ENCODE measurements at places on chromosomes 16 and 17.

- no peak for DNase-seq
Observed at GRCh38 chr16:2415085-2415484, 14.2 kb upstream of the CCNF start.

GRCh38 chr17:78840530-78840779, 159 bp downstream of the USP36 start:
- no peak for DNase-seq

DNA sequence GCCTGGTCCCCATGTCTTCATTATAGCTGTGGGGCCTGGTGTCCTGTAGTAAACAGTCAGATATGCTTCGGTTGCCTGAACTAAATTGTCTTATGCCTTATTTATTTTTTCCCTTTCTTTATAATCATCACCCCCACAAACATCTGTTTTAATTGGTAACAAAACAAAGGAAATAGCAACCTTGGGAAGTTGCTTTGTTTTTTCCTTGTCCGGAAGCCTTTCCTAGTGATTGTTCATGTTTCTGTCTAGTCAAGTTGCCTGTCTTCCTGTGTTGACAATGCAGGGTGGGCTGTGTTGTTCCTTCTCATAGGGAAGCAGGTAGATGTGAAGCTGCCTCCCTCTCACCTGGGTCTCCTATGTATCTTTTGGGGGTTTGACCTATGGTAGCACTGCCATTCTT, 16.7 kb downstream of the PGS1 start:
- no peak for DNase-seq

DNA sequence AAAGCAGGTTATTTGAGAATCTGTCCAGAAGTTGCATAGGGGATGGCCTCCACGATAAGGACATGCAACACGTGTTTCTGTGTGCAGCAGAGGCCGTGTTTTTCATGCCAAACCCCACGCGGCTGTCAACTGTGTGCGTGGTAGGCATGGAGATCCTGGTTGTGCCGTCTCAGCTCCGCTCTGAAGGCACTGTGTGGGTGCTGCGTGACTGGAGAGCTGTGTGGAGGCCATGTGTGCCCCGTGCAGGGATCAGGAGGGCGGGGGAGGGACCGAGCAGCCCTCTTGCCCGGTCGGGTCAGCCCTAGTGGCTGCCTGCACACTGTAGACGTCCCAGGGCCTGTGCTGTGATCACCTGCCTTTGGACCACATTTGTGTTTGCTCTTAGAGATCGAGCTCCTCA, 74.5 kb downstream of the SEC14L1 start:
- no peak for DNase-seq

- no peak for DNase-seq
Observed at GRCh38 chr17:13568582-13569397, 32.9 kb downstream of the HS3ST3A1 start.

DNA sequence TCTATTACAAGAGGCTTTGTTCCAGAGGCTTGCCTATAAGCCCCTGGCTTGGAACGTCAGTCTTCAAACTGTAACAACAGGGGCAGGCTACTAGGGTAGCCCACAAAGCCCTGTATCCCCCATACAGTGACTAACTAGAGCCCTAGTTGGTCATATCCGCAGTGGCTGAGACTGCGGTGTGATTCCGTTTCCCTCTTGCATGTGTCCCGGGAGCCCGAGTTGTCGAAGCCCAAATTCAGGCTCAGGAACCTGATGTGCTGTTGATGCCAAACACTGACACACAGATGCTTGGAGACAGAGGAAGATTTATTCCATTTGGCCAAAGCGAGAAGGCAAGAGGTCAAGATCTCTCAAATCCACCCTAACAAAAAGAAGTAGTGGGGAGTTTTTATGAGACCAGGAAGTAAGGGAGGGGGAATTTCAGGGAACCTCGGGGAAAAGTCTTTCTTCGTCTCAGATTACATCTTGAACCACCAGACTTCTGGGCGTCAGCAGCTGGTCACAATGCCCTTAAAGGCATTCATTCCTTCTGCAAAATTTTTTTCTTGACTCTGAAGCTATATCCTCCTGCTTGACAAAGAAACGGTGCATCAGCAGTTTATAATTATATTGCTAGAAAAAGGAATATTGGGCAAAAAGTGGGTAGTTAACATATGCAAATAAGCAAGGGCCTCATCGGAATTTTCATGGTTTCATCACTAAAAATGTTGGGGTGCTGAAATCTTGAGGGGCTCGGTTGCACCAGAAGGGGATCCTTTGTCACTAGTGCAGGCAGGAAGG, 879 bp downstream of the SLFN5 start:
- peak; percentile 71 for DNase-seq

DNA sequence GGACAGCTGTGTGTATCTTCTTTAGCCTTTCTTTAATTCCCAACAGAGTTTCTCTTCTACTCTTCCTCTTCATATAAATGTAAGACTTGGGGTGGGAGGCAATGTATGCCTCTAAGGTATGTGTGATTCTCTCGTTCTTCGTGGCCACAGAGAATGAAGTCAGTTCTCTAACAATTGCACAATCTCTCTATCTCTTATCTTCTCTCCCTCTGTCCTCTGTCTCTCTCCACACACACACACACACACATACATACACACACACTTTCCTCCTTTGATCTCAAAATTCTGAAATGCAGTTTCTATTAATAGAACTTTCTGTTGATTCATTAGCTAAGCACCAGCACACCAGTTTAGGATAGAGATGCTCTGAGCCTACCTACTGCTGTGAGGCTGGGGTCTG, 615.7 kb upstream of the SALL1 start:
- DNase-seq = no peak

- peak; percentile 44 for DNase-seq
Observed at GRCh38 chr17:83053739-83054451, 25.5 kb upstream of the METRNL start.

DNA sequence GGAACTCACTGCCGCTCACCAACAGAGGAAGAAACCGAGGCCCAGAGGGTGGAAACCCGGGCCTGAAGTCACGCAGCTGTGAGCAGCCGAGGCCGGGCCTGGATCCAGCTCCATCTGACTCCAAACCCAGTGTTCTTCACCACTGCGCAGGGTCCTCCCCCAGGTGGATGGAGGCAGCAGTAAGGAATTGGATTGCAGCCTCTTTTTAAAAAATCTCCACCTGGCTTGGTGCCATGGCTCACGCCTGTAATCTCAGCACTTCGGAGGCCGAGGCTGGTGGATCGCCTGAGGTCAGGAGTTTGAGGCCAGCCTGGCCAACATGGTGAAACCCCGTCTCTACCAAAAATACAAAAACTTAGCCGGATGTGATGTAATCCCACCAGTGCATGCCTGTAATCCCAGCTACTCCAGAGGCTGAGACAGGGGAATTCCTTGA, 177.2 kb downstream of the FOXL1 start:
- DNase-seq = no peak

- DNase-seq = no peak
Observed at GRCh38 chr16:9885467-9885866, 296.8 kb downstream of the GRIN2A start.

GRCh38 chr17:55434721-55435120, 13.1 kb upstream of the MMD start:
- peak; percentile 36 for DNase-seq

DNA sequence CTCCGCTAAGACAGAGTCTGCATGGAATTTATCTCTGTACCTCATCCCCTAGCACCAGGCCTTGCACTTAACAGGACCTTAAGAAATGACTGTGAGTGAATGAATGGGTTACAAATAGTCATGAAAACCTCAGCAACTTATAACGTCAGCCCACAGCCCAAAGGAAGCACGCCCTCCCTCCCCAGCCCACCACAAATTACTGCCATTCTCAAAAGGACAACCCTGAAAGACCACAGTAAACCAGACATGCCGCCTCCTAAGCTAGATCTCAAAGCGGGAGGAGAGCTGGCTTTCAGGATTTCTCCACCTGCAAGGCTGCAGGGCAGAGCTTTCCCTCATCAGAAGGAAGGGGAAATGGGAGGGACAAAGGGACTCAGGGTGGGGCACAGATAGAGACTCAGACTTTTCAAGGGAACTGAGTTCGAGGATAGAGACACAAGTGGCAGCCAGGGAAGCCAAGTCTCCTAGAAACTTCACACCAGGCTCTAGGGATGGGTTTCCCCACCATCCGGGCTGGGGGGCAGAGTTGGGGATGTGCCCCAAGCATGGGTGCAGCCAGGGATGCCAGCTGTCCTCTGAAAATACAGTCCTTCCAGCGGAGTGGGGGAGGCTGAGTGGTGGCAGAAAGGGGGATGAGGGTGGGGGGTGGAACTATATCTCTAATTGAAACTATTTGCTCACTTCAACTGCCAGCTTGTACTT, 56.7 kb downstream of the PLXDC1 start:
- peak; percentile 14 for DNase-seq

DNA sequence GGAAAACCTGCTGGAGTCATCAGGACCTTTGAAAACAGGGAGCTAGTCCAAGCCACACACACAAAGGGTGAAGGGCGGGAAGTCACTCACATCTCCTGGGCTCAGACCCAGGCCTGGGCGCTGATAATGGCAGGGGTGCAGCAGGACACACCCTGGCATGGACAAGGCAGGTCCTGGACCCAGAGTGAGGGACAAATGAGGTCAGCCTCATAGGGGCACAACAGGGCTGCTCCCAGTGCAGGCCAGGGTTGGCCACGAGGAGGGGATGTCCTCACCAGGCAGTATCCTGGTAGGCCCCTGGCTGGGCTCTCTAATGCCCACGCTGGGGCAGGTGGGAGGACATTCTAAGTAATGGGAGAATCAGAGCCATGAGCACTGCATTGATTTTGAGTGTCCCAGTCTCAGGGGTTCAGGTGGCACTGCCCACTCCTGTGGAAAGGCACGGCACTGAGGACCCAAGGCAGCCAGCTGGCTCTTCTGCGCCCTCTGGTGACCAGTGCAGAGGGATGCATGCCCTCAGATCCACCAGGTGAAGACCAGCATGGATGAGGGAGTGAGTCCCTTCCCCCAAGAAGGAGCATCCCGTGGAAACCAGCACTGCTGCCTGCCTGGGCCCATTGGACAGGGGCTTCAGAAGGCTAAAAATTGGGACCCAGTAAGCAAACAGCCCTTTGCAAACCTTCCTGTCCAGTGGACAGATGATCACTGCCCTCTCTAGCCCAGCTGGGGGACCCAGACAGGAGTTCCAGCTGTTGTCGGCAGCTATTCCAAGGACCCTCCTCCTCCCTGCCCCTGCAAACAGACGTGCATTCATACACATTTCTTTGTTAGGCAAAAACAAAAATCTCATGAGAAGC, 23.4 kb upstream of the SREBF1 start:
- DNase-seq = peak; percentile 79

DNA sequence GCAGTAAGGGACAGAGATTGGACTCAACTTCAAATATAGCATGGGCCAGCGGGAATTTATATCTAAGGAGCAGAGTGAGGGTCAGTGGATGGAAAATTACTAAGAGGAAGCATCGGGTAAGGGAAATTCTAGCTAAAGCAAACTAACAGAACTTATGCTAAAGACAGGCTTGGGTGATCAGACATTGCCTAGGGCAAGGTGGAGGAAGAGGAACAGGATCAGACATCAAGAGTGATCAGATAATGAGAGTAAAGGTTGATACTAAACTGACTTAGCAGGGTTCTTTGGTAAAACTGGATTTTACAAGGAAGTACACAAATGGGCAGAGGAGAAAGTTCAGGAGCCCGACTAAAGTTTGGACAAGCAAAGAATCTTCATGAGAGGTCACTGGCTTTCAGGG, 86.3 kb upstream of the TOM1L1 start:
- no peak for DNase-seq

DNA sequence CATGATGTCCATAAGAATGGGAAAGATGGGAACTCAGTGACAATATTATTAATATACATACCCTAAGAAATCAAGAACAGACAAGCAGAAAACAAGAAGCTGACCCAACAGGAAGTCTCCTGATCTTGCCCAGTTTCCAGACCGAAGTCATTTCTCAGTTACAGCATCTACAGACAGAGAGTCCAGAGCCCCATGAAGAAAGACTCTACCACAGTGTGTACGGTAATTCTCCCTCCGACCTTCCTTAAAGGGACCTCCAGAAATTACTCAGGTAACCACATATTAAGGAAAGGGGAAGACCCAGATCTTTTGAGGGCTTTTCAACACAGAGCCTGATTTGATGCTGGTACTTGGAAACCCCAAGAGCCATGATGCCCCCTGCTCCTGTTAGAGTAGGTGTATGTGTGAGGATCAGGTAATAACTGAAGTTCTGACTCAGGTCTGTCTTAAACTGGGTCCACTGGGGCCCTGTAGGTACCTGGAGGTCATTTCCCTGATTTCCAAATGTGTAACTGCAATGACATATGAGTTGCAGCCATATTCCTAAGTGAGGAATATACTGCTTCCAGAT, 132.4 kb downstream of the ABCA8 start:
- no peak for DNase-seq

DNA sequence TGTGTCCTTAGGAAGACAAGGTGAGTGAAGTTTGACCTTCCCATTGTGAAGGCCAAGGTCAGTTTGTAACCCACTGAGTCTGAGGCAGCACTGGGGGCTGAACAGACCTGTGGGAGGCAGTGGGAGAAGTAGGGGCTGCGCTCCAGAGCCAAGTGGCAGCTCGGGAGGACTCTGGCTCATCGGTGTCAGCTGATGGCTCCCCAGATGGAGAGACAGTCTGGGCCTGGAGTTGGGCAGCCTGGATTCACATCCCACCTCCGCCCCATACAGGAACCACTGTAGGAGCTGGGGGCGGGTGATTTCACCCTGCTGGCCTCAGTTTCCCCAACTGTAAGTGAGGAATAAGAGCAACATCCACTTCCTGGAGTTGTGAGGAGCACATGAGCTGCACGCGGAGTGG, 128.4 kb downstream of the FOXL1 start:
- DNase-seq = no peak

DNA sequence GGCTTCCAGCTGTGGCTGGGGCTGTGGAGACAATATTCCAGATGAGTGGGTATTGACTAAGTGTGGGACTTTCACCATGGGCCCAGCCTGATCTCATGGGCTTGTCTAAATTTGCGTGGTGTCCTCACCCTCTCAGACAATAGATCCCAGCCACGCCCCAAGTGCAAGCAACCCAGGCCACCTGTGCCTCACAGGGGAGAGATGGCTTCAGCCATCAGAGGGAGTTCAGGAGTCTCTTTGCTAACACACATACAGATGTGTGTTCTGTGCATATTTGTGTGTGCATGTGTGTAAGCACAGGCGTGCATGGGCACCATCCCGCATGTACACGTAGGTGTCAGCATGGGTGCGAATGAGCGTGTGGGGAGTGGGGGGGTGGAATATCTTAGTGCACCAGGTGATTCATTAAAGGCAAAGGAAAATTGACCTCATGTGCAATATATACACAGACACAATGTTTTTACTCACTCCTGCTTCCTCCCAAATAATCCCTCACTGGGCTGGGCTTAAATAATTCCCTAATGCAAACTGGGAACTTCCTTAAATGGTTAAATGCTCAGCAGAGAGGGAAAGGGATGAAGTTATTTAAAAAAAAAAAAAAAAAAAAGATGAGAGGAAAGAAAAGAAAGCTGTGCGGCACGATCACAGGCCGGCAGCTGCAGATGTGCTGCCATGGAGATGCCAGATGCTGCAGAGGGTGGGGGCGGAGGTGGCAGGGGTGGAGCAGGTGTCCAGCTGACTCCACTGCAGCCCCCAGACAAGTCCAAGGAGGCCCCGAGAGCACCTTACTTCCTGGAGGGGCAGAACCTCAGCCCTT, 24.0 kb upstream of the CDC42EP4 start:
- DNase-seq = no peak

Measured in activated CD4-positive, alpha-beta T cell treated with anti-CD3 and anti-CD28 coated beads, Interleukin-10, Interleukin-2, amounts not matched to agents 100 ng/mL and 50 ng/mL, durations not matched to agents 16 hours and 8 hours (primary cell).